Myocyte (in vitro differentiated cells): ENCODE measurements at places on chromosomes 3 and 15.
A peak's percentile ranks its signal among the peaks of the same experiment; 100 is the strongest.

GRCh38 chr15:90576711-90577389 is 47.1 kb downstream of the CRTC3 start:
- no peak for DNase-seq

GRCh38 chr3:28212681-28213080 is 28.7 kb upstream of the CMC1 start:
- DNase-seq = no peak

- peak; percentile 41 for DNase-seq
Measured at GRCh38 chr3:65493938-65494337, 544.8 kb downstream of the MAGI1 start.

DNA sequence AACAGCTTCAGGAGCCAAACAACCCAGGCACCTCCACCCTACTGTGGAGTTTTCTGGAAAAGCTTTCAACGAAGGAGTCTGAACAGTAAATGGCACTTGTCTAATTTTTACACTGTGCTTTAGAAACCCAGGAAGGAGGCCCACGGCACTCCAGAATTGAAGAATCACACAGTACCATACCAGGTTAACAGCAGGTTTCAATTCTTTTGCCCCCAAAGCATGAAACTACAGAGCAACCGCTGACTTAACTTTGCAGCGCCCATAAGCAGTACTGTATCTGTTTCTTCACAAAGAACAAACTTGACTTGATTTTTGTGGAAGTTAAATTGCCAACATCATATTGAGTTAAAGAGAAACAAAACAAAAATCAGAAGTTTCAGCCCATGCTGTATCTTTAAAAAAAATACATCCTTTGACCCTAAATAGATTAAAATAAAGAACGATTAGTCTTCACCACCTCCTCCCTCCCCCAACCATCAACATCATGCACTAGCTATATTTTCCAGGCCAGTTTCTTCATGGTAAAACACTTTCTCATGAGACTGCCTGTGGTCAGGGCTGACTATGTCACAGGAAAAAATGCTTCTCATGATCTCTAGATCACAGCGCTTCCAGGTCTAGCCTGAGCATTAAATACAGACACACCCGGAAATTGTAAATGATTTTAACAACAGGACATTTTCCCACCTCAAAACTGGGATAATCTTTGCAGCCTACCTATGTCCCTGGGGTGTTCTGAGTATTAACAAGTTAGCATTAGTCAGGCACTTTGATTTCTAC is 456.3 kb downstream of the FOXP1 start:
- no peak for DNase-seq
